ENCODE measurements at places on chromosomes 3 and 15.

DNA sequence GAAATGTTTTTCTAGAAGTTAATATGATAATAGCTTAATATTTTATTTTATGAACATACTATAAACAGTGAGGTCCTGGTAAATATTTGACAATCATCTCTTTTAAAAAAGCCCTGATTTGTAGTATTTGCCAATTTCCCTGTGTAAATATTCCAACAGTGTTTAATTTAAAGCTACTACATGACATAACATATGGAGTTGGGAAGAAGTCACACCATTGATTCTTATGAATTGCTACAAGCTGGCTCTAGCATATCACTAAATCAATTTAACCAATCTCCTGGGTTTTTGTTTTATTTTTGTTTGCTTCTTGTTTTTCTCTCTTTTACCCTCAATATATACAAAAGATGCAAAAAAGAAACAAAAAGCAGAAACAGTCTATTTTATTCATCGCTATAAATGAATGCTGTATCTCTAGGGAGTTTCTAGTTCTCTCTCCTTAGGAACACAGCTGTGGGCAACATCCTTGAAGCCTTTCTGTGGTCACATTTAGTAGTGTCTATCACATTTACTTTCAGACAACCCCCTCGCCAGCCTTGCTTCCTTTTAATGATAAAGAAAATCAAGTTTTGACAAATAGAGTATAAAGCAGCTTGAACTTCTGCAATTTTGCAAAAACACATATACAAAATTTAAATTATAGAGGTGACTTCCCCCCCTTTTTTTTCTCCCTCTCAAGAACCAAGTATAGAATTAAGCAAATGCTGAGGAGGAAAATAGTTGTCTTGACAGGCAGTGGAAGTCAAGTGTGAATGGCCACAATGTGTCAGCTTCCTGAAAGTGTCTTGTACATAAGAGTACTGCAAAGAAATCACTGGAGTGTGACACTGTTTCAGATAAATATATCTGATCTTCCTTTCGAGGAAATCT is 21.4 kb downstream of the CCR1 start:
- DNase-seq: no peak

DNA sequence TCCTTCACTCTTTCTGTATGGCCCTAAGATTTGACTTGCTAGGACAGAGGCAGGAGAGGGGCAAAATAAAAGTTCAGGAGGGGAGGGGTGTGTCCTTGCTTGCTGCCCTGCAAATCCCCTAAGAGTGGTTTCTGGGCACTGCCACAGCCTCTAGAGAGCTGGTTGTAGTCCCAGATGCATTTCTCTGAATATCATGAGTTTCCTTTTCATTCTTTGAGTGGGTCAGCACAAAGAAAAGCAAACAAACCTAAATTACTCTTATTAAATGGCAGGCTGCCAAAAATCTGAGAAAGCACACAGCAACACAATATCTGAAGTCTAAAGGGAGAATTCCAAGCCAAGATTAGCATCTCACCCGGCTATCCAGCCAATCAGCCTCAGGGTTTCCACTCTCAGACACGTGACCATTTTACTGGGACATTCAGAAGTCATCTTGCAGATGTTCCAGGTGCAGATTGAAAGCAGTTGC is 919.3 kb downstream of the TUSC7 start:
- no peak for DNase-seq

DNA sequence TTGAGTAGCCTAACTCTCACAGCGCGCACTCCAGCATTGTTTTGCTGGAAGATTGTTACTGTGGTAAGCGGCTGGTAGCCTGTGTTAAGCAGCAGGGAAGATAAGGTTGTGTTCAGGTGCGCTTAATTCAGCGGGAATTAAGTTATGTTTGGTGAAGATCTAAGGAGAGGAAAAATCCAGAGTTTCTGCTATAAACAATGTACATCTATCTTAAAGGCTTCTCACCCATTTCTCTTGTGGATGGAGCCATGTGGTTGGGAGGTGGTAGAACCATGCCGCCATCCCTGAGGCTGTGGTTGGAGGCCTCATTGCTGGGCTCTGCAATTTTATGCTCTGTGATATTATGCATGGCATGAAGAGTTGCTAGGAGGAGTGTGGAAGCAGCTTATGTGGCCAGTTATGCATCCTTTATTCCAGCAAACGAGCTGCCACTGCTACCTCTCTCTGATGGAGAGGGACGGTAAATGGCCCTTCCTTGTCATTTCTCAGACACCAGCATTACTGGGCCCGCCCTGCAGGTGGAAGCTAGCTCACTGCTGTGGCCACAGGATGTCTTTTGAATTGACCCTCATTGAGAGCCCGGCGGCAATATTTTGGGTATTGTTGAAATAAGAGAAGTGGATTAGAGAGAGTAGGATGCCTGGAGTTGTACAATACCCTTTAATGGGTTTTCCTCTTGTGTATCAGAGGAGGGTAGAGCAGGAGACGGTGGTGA is 1.3 kb downstream of the MINAR1 start:
- DNase-seq: no peak

GRCh38 chr15:87881026-87881425 is 375.5 kb downstream of the NTRK3 start:
- DNase-seq: no peak

GRCh38 chr15:82134461-82134860 is 88.6 kb upstream of the MEX3B start:
- no peak for DNase-seq

DNA sequence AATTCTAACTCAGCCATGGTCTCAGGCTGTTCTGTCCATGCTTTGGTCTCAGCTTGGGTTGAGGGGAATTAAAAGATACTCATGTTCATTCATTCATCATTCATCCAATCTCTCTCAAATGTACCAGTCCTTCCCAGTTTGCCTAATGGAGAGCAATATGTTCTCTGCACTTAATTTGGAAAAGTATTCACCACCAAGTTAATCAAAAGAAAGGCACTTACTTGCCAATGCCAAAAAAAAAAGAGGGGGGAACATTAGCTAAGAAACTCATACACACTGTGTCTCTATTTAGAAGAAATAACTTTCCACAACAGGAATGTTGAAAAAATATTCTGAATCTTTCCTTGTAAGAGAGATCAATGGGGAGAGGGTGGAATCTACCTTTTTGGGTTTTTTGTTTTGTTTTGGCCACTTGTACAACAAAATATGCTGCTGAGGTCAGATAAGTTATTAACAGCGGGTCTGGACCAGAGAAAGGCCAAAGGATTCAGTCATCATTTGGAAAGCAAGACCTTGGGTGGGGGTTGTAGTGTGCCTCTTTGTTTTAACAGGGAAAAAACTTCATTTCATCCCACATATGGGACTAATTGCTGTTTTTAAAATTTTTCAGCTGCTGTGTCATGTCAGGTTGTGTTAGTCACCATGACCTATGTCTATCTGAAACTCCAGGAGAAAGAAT is 152.3 kb downstream of the FBN1 start:
- no peak for DNase-seq

DNA sequence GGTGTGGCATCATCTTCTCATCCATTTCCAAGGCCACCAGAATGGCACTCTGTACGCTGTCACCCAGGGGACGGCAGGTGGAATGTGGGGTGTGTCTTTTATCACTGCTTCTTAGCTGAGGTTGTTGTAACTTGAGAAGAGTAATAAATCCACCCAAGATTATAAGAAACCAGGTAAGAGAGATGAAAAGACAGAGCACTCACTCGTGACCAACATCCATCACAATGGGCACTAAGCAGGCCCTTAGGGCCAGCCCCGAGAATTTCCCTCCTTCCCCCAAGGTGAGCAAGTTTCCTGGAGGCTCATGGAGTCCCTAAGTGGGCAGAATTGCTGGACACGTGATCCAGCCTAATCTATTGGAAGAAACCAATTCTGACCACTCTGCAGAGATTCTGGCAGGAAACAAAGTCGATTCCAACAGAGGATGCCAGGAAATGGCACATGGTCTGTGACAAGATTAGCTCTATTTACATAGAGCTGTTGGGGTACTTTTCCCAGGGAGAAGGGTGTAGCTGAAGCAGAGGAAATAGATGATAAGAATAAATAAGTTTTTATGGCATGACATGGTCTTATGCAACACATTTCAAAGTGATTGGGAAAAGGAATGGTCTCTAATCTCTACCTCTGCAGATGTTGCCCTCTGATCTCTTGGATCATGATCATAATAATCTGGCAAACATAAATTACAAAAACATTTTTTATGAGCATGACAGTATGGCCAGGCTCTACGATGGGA is 22.5 kb downstream of the SLC6A20 start:
- no peak for DNase-seq

DNA sequence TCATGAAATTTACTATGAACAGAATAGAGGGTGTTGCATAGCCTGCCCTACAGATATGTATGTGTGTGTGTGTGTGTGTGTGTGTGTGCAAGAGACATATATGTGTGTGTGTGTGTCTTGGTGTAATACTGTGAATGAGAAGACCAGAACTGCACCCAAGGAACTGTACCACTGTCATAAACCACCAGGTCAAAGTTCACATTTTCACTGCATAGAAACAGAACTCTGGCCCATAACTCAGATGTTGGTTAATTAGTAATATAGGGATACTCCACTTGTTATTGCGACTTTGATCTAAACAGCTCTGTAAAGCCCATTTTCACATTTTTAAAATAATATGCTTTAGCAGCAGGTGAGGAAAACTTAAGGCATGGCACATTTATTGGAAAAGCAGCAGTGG is 111.8 kb downstream of the IGF2BP2 start:
- DNase-seq: no peak

GRCh38 chr3:178206521-178206920 is 329.7 kb upstream of the KCNMB2 start:
- no peak for DNase-seq

DNA sequence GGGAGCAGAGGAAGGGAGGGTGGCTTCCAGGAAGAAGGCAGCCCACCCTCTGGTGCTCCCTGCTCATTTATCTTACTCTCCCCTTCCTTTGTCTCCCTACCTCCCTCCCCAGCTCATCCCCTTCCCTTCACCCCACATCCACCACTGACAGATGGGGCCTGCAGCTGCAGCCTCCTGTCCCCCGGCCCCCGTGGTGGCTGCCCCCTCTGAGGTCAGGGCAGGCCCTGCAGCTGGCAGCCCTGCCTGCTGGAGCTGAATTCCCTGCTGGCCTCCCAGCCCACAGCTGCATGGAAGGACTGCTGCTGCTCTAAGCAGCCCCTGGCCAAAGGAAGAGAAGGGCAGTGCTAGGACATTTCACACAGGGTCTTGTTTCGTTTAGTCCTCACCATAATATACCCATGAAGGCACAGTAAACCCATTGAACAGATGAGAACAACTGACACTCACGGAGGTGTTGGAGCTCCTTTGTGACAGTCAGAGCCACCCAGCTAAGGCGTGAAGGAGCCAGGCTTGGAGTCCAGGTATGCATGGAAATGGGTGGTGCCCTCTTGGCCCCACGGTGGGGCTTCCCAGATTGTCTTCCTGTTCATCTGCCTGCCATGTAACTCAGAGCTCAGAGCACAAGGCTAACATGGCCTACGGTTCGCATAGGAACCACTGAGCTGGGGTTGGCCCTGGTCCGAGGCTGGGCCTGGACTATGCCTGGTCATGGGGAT is 121.7 kb upstream of the PRR20G start:
- no peak for DNase-seq

- DNase-seq: no peak
These were observed 1.6 kb downstream of the CCR9 start for GRCh38 chr3:45887759-45888511.

DNA sequence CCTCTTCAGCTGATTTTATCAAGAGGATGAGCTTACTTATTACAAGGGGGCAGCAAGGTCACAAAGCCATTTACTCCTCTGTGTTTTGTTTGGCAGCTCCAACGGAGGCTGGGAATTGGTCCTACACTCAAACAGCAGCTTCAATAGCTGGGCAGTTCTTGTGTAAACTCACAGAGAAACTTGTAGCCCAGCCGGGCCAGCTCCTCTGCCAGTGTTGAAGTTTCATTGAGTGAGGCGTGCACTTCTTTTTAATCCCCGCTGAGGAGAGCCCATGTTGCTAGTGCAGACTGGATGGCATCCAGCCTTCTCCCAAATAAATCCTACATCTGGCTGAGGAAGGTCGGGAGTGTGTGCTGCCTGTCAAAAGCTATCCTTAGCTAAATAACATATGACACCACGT is 59.5 kb downstream of the BFSP2 start:
- no peak for DNase-seq

DNA sequence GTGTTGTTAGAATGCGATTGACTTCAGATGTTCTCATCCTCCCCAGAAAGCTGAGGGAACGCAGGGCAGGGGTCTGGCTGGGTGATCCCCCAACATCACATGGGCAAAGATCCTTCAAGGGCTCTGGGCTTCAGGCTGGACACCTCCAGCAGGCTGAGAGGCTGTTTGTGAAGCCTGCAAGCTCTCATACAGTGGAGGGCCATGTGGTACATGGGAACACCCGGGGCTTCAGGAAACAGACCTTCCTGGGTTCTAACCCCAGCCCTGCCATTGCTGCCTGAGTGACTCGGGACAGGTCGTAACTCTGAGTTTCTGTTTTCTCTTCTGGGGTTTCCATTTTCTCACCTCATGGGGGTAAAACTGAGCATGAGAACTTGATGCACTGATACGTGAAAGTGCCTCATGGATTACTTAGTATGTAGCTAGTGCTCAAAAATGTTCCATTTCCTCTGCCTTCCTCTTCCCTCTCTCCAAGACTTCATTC is 81.2 kb downstream of the TLE3 start:
- DNase-seq: no peak

GRCh38 chr3:185308126-185308754 is 54.4 kb upstream of the EHHADH start:
- peak; percentile 72 for DNase-seq

- DNase-seq: no peak
These were observed 381.8 kb downstream of the NAALADL2 start for GRCh38 chr3:175240921-175241320.

DNA sequence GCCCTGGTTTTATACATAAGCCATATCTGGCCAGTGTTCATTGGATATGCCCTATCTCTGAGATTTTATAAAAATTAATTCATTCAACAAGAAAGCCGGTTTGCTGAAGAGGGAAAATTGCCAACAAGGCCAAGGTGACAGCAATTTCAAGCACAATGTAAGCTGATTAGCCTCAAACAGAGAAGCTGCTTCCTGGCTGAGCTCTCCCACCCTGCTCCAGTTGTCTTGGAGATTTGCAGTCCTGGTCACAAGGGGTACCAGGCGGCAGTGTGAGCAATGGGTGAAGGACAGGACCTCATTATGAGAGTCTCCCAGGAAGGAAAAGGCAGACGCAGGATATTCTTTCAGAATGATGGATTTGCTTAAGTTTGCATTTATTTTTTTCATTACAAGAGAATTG is 5.4 kb upstream of the THSD4 start:
- DNase-seq: no peak

DNA sequence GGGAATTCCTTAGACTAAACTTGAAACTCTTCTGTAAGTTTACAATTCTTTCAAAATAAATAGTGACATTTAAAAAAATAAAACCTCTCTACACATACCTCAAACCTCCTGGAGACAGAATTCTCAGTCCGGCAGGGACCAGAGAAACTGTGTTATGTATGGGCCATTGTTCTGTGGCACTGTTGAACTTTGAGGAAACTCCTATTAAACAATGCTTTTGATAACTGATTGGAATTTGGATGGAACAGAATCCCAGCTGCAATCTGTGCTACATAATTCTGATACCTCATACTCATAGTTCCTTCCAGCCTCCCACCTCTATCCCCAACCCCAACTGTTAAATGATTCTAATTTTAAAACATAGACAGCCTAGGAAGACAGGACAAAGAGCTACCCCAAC is 85.0 kb downstream of the TM4SF4 start:
- DNase-seq: no peak

- DNase-seq: no peak
These were observed 114.7 kb downstream of the GADL1 start for GRCh38 chr3:30779686-30780287.

Measured in SK-N-MC (cell line).